ENCODE measurements at places on chromosomes 1 and 21.

GRCh38 chr1:208799186-208799585 lies 555.0 kb upstream of the PLXNA2 start:
- DNase-seq = no peak

DNA sequence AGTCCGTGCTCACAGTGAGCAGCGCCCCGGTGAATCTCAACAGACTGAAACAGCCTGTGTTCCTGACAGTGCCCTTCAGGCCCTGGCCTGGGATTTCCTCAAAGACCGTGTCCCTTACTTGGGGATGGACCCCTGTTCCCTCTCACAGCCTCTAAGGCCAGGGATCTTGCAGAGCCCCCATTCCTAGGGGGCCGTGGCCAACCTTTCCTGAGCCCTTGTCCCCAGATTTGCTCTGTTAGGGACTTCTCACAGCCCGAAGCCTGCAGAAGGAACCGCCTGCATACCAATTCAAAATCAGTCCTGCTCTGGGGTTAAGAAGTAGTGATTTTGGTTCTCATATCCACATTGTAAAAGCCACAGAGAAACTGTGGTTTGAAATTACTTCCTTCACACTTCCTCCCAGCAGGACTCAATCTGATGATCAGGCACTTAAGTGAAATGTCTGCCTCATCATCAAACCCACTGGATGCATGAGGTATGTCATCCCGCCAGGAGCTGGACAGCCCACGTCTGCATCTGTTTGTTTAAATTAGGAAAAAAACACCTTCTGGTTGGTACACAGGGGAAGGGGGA lies 14.9 kb downstream of the ABCA4 start:
- DNase-seq = no peak

- no peak for DNase-seq
Measured at GRCh38 chr1:158978730-158979129, 31.0 kb upstream of the IFI16 start.

GRCh38 chr1:206577626-206578025 lies 34.6 kb downstream of the EIF2D start:
- no peak for DNase-seq

GRCh38 chr1:155175281-155175926 lies 1.8 kb downstream of the TRIM46 start:
- DNase-seq = no peak

Measured in activated T-cell treated with anti-CD3 and anti-CD28 coated beads for 24 hours (primary cell).